ENCODE measurements at places on chromosomes 3 and 15.

DNA sequence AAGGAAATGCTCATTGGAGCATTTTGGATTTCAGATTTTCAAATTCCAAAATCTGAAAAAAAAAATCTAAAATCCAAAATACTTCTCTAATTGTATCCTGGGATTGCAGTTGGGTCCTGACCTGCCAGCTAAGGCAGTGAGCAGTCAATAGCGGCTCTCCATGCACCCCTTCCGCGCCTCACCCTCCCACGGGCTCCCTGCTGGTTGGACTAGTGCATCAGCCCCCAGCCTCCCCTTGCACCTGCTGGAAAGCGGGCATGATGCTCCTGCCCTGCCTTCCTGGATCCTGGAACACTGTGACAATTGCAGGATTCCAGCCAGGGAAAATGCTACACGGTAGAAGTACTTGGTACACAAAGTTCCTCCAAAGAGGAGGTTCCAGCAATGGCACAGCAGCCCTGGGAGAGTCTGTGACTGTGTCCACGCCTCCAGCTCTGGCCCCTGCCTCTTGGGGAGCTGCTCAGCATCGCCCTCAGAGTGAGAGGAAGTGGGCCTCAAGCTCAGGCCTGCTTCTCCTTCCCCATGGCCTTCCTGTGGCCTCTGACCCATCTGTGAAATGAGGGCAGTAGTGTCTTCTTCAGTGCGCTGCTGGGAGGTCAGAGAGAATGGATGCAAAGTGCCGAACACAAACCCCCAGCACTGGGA, 39.5 kb upstream of the CHRNB4 start:
- no peak for DNase-seq

GRCh38 chr3:154955907-154956533, 124.1 kb upstream of the MME start:
- DNase-seq = no peak

- peak; percentile 69 for DNase-seq
Observed at GRCh38 chr15:88904624-88905327, 8.4 kb downstream of the MFGE8 start.

- DNase-seq = no peak
Observed at GRCh38 chr3:100748220-100748619, 38.9 kb downstream of the TFG start.

- no peak for DNase-seq
Observed at GRCh38 chr3:32757618-32758374, 60.0 kb upstream of the TRIM71 start.

GRCh38 chr3:44396200-44397171, 57.9 kb downstream of the TCAIM start:
- DNase-seq = no peak

DNA sequence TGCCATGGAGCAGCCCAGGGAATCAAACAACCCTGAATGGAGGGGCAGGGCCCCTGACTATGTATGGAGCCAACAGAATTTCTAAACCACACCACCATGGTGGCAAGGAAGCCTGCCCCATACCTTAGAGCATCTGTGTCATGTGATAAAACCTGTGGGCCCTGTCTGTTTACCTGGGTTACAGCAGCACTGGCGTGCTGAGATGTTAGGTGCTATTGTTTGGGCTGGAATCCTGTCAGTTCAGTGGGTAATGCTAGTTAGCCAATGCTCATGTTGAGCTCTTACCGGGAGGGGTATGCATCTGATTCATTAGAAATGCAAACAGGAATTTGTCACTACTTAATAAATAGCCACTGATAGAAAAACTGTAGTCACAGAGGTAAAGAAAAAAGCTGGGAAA, 63.5 kb upstream of the ETV5 start:
- no peak for DNase-seq

DNA sequence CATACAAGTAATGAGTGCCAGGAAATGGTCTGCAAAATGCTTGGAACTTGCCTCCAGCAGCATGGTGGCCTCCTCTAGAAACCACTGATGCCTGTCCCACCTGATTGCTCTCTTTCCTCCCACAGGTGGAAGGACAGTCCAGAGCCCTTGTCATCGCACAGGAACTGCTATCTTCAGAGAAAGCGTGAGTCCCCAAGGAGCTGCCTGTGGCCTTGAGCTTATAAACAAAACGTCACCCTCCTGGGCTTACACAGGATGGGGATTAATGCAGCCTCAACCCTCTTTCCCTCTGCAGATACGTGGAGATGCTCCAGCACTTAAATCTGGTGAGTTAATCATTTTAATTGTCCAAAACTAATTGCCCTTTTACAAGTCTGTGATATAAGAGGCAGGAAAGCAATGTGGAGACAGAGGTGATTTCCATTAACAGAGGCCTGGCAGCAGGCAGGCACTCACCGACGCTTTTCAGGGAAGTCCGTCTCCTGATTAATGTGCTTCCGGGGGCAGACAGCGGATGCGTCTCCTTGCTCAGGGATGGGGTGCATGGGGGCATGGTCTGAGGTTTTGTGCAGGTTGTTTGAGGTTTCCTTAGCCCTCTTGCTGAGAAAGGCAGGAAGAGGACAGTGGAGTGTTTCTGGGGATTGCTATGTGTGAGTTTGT, 61.8 kb downstream of the FGD5 start:
- no peak for DNase-seq

DNA sequence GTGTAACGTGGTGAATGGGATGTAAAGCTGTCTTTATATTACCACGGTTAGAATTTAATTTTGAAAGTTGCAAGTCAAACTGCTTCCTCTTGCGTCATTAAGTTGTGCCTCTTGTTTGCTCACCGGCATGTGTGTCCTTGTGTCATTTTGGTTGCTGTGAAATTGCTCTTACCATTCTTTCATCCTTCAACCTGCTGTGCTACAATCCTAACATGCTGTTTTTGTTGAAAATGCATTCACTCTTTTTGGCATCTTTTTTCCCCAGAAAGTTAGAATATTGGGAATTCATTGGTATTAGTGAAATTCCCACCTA, 164.7 kb downstream of the PGPEP1L start:
- no peak for DNase-seq

DNA sequence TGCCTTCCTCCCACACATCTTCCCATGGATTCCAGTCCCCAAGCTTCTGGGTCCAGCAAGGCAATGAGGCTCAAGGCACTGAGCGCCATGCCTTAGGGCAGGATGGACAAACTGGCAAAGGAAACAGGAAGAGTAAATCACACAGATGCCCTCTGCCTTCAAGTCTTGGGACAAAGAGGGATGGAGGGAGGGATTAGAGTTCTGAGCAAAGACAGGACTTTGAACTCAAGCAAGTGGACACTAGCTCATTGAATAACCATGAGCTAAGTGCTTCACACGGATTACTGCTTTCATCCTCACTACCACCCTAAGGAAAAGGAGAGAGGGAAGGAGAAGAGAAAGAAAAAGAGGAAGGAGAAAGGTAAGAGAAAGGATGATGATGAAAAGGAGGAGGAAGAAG, 7.6 kb upstream of the THBS1 start:
- DNase-seq = no peak

DNA sequence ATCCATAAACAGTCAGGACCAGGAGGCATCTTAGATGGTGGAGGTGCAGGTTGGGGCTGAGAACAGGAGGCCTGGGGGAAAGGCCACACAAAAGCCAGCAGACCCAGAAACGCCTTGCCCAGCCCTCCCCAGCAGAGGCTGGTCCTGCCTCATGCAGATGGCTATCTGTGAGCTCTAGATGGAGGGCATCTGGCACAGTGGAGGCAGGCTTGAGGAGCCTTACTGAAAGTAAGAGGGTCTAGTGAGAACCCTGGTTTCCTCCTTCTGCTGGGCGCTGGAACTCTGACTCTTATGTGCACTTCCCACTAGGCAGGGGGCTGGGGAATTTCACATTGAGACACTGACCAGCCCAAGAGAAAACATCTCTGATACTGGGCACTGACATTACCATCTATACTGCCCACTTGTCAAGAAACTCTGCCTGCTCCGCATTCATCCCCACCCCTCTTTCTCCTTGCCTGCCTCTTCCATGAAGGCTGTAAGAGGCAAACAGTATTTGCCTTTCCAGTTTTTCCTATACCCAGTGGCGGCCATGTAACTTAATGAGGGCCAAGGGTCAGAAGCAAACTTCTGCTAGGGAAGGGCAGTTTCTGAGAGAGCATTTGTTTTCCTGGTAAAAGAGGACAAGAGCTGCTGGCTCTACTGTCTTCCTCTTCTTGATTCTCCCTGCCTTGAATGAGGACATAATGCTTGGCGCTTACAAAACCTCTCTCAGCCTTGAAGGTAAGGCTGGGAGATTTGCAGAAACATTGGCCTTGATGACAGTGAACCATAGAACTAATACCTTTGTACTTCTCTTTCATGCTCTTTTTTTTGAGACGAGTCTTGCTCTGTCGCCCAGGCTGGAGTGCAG, 4.4 kb upstream of the SCN5A start:
- DNase-seq = no peak

GRCh38 chr15:27824841-27825422, 274.2 kb downstream of the OCA2 start:
- no peak for DNase-seq

DNA sequence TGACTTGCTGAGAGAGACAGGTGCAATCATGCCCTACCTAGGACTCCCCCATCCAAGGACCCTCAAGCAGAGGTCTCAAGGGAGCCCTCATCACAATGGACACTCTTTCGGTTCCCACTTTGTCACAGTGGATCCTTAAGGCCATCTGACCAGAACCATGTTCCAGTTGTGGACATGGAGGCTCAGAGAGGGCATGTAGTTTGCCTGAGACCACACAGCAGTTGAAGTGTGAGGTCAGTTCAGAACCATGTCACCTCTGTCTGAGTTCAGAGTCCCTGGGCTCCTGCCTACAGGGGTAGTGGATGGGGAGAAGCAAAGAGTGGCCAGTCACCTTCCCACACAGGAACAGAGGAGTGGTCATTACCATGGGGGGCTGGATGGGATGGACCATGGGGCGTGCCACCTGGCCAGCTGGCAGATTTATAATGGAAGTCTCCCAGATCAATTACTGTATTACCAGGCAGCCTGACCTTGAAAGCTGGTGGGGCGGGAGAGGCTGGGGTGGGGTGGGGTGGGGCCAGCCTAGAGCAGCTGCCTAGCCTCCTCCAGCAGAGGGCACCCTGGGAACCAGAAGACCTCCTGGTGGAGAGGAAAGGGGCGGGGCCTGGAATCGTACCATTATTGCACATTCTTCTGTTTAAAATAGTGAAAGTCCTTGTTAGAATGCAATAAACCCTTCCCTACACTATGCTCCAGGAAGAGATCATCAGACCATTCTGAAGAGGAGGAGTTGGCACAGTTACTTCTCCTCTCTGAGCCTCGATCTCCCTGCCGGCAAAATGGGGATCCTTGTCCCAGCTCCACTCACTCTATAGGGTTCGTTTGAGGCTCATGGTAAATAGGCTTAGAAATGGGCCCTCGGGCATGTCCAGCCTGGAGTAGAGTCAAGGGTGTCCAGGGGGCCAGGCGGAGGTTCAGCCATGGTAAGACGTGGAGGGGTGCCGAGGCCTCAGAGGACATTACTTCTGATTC, 26.9 kb upstream of the LINGO1 start:
- DNase-seq = no peak

DNA sequence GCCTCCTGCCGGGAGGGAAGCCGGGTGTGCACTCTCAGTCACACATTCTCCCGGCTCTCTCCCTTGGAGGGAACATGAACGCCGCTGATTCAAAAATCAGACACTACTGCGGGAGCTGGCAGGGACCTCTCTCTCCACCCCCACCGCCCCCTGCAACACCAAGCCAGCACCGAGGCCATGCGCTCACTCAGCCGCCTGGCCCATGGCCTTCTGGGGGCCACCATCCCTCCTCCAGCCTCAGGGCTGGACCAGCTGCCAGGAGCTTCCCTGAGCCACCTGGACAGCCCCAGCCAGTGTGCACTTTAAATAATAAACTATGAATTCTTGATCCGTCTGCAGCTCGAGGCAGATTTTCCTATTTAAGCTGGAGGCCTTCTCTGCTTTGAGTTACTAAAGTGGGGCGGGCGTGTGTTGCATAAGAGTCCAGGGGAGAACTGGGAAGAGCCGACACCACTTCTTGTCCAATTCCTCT, 30.6 kb downstream of the ADAMTS17 start:
- DNase-seq = no peak

GRCh38 chr3:85483986-85484385, 525.2 kb downstream of the CADM2 start:
- DNase-seq = no peak

- DNase-seq = no peak
Observed at GRCh38 chr15:35912196-35912595, 366.2 kb upstream of the DPH6 start.

GRCh38 chr3:148451969-148452368, 245.7 kb upstream of the AGTR1 start:
- no peak for DNase-seq

DNA sequence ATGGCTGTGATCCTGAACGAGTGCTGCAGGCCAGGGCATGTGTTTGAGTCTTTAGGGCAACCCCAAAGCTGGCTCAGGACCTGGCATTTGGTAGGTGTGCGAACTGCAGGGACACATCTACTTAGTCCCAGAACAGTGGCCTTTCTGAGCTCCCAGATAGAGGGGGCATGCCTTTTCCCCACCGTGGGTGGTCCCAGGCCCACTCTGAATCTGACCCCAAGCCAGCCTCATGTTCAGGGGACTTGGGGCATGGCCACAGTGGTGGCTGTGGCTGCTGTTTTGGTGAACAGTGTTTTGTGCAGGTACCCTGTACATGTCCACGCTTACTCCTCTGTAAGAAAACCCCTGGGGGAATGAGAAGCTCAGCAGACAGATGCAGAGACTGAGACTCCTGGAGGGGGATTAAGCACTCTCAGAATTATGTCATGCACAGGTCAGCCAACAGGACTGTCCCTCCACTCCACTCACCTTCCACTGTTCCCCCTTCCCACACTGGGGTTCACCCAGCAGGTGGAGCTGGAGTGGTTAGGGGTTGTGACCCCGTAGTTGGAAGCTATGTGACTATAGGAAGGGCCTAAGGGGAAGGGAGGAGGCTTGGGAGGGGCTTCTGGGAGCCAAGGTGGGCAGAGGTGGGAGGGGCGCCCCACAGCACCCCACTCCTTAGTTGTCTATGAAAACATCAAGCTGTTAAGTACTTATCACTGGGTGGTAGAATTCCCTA, 16.4 kb downstream of the ESYT3 start:
- no peak for DNase-seq

DNA sequence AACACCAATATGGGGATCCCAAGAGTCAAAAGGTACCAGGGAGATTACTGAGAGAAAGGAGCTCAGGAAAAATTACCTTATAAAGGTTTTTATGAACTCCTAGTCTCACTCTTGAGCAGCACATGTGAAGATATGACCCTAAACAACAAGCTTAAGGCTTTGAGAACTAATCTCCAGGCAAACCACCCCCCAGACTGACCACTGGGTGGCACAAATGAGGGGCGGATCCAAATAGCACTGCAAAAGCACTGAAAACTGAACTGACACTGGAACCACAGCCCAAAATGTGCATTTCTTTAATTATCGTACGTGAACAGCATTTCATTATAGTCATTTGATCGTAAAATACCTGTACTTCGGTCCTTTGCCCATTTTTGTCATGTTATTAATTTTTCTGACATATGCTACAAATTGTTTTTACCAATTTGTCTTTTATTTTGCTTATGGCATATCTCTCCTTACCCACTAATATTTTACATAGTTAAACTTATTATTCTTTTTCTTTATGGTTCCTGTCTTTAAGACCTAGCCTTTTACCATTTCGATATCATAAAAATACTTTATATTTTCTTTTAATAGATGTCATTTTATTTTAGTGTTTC, 31.5 kb upstream of the TFDP2 start:
- no peak for DNase-seq
